ENCODE measurements at places on chromosomes 6 and 20. TPM values are rescaled to one million over a fixed set of nuclear protein-coding genes. Genes with fewer than 3 reads are reported as not detected.

ACTL10 gene
- 3.5 TPM for total RNA-seq

TTBK1 gene
- total RNA-seq, result not detected

UST gene
- total RNA-seq, result 23.8 TPM

APCDD1L gene
- total RNA-seq, result 173 TPM

DEF6 gene
- total RNA-seq, result 0.59 TPM

SYCP2 gene
- 0.36 TPM for total RNA-seq

EDEM2 gene
- 101 TPM for total RNA-seq

FKBP1C gene
- total RNA-seq, result 2.9 TPM

VGLL2 gene
- not detected for total RNA-seq

HSPA12B gene
- total RNA-seq, result not detected

NRSN1 gene
- total RNA-seq, result not detected

NFS1 gene
- total RNA-seq, result 55.8 TPM

NKAIN2 gene
- under 0.01 TPM for total RNA-seq

NHLRC1 gene
- 2.6 TPM for total RNA-seq

ARFGEF3 gene
- 1.0 TPM for total RNA-seq

BLOC1S5 gene
- 15.5 TPM for total RNA-seq

SIRPB1 gene
- total RNA-seq, result not detected

GGTLC1 gene
- not detected for total RNA-seq

PKIG gene
- 42.1 TPM for total RNA-seq

FAM162B gene
- 11.5 TPM for total RNA-seq

GINS1 gene
- 4.5 TPM for total RNA-seq

SLC13A3 gene
- total RNA-seq, result 2.2 TPM

DLL1 gene
- 0.78 TPM for total RNA-seq

TTLL9 gene
- 0.07 TPM for total RNA-seq

PREX1 gene
- 32.2 TPM for total RNA-seq

PPP1R14C gene
- 7.4 TPM for total RNA-seq

AVP gene
- not detected for total RNA-seq

RMND1 gene
- total RNA-seq, result 58.7 TPM

OOEP gene
- total RNA-seq, result 0.30 TPM

CST2 gene
- total RNA-seq, result 17.5 TPM

C6orf132 gene
- total RNA-seq, result 0.66 TPM

ETV7 gene
- total RNA-seq, result 0.59 TPM

CD164 gene
- 244 TPM for total RNA-seq

KLC4 gene
- total RNA-seq, result 24.2 TPM

KIAA0408 gene
- total RNA-seq, result 0.50 TPM

TCP11 gene
- 0.07 TPM for total RNA-seq

SIRPA gene
- total RNA-seq, result 13.6 TPM

RGS17 gene
- total RNA-seq, result 13.9 TPM
